Stimulated activated naive CD8-positive, alpha-beta T cell treated with anti-CD3 and anti-CD28 coated beads, Interleukin-15, amount 100 ng/mL, for 72 hours (primary cell): ENCODE measurements at places on chromosomes 11 and 22.
A peak's percentile ranks its signal among the peaks of the same experiment; 100 is the strongest.

DNA sequence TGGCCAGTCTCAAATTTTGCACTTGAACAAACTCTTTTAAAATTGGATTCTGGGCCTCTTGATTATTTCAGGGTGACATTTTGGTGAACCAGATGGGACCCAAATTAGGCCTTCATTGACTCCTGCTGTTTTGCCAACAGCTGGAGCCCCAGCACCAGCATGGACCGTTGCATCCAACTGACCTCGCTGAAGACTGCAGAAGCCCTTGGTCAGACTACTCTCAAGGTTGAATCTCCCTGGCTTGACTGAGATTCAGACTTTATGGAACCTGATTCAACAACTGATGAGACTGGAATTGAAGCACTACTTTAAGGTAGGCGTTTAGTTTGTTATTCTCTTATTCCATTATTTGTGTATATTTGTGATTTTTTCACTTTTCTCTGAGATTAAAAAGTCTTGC, 41.7 kb downstream of the NARS2 start:
- no peak for DNase-seq

- DNase-seq = no peak
These were observed 1.7 kb upstream of the OR52K1 start for GRCh38 chr11:4480577-4481239.

- DNase-seq = no peak
These were observed 84.3 kb downstream of the SNX19 start for GRCh38 chr11:130831976-130832375.

DNA sequence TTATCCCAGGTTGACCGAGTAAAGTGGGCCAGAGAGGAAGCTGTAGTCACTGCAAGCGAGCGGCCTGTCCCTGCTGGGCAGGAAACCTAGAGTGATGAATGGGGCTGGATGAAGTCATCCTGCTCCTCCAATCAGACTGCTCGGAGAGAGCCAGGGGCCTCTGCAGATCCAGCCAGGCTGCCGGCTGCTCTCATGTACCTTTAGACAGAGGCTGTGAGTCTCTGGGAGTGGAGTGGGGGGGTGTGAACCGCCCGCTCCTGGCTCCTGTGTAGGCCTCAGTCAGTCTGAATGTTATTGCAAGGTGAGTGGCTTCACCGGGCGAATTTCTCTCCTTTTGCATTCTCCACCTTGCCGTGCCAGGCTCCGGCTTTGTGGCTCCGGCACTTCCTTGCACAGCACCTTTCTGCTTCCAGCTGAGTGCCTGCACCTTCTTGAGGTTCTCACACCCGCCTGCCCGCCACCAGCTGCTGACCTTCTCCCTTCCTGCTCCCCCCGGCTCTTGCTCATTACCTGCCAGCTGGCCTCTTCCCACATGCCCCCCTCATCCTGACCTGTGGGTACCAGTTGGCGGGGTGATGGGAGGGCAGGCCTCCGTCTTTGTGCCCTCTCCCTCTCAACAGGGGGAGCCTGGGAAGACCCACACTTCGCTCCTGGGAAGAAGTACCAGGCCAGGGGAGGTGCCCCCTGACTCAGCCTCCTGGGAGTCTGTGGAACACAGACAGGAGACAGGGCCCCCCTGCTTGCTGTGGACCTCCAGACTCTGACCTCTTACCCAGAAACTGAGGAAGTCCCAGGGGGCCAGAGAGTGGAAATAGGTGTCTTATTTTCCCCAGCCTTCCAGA, 79.9 kb downstream of the GRAMD1B start:
- no peak for DNase-seq

GRCh38 chr22:17368554-17369438, 464 bp upstream of the CECR2 start:
- peak; percentile 17 for DNase-seq

- no peak for DNase-seq
These were observed 25.5 kb downstream of the TMEM123 start for GRCh38 chr11:102427068-102427467.

DNA sequence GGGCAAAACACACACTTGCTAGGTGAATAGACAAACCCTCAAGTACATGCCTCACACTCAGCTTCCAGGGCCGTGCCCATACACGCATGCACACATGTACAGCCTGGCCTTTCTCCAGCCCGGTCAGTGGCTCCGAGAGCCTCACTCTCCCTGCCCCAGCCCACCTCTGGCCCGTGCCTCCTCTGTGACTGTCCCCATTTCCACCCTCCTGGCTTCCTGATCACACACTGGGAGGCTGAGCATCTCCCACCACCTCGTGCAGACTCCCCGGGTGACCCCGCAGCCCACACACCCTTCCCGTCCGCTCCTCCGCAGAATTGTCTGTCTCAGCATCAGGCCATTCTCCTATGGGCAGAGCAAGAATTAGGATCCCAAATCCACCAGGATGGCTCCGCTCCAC, 634.1 kb downstream of the TBC1D22A start:
- no peak for DNase-seq

DNA sequence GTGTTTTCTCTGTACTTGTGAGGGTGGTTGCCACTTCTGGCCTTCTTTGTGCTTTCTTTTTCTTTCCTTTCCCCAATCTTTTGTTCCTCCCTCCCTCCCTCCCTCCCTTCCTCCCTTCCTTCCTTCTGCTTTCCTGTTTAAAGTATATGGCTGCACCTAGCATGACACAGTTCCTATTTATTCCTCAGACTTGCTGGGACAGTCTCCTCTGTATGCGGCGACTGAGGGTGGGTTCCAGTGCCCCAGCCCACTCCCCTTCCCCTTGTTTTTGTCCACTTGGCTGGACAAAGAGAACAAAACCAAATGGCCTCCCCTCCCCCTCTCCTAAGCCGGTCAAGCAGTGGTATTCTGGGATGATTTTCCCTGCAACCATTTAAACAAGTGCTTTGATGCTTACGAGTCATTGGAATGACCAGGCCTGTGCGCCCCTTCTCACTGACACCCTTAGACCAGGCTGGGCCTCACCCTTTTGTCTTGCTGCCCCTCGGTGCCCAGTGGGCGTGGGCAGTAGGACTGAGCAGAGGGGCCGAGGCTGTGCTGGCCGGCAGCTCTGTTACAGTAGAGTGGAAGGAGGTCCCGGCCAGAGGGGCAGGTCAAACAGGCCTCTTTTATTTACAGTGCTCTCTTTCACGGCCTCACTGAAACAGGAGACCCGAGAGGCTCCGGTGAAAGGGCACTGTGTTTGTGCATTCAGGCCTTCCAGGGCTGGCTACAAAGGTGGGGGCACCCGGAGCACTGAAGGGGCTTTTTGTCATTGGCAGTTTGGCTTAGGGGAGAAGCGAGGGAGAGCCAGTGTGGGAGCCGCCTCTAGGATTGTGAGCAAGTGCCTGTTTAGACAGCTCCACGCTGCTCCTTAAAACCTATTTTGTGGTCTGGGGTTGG, 32.2 kb downstream of the ZBTB16 start:
- DNase-seq = no peak

GRCh38 chr11:131242476-131243000, 127.9 kb upstream of the NTM start:
- no peak for DNase-seq

DNA sequence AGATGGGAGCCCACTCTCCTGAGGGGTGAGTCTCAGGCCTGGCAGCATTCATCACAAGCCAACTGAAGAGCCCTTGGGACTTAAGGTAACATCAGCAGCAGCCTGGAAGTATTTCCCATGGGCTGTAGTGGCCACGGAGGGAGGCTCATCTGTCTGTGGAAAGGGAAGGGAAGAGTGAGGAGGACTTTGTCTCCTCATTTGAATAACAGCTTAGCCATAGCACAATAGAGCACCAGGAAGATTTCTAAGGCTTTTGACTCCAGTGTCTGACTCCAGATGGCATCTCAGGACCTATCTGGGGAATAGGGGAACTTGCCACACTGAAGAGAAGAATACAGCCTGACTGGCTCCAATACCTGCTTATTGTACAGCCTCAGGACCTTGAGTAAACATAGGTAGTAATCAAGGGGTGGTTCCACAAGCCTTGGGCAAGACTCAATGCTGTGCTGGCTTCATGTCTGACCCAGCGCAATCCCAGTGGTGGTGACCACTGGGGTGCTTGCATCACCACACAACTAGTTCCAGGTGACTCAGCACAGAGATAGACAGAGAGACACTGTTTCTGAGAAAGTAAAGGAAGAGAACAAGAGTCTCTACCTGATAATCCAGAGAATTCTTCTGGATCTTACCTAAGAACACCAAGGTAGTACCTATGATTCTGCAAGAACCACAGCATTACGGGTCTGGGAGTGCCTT, 510.5 kb upstream of the CCDC179 start:
- DNase-seq = no peak

DNA sequence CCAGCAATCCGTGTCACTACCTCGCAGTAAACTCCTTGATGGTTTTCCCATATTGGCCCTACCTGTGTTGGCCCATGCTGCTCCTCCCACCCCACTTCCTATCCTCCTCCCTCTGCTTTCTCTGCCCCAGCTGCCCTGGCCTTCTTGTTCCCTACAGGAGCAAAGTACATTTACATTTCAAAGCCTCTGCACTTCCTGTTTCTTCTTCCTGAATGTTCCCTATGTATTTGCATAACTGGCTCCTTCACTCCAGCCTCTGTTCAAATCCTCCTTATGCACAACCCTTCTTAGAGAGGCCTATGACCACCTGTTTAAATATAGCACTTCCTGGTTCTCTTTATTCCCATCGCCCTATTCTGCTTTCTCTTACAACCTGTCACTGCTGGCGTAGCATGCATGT, 62.2 kb downstream of the PARVA start:
- DNase-seq = no peak

DNA sequence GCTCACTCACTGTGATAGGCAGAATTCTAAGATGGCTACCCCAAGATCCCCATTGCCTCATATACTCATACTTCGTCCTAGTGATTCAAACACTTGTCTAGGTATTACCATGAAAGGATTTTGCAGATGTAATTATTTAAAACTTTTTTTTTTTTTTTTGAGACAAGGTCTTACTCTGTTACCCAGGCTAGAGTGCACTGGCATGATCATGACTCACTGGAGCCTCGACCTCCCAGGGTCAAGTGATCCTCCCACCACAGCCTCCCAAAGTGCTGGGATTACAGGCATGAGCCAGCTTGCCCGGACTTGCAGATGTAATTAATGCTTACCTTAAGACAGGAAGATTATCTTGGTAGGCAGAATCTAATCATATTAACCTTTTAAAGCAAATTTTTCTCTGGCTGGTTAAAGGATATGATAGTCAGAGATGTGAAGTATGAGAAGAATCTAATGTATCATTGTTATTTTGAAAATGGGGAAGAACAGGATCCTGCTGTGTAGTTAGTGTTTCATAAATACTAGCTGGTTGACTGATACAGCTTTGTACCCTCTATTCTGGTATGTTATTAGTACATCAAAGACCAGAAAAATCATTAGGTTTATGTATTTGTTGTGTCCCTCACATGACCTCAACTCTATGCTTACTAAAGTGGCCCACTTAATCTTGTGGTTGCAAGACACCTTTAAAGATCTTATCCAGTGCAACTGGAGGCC, 35.5 kb downstream of the C2CD3 start:
- DNase-seq = no peak
